ENCODE measurements at places on chromosomes 6 and 20. TPM values are rescaled to one million over a fixed set of nuclear protein-coding genes. Genes with fewer than 3 reads are reported as not detected.
A peak's percentile ranks its signal among the peaks of the same experiment; 100 is the strongest.

The SIM1 gene
- total RNA-seq: not detected

The GJA1 gene
- 54.5 TPM for total RNA-seq

The GABRR2 gene
- total RNA-seq: 0.29 TPM

The TRIM15 gene
- total RNA-seq: 6.9 TPM

The DNAH8 gene
- not detected for total RNA-seq

GRCh38 chr6:137637121-137637520, 142.9 kb upstream of the OLIG3 start:
- H3K27ac ChIP-seq: no peak overlapping the region
- DNase-seq: no peak

- no peak overlapping the region for H3K27ac ChIP-seq
- no peak overlapping the region for H3K4me3 ChIP-seq
- DNase-seq: no peak
- no peaks in the 10 kb centered on the region for H3K4me1 ChIP-seq
- H3K36me3 ChIP-seq: no peaks in the 10 kb centered on the region
These were observed 195.4 kb downstream of the TBX18 start for GRCh38 chr6:84568971-84569370.

DNA sequence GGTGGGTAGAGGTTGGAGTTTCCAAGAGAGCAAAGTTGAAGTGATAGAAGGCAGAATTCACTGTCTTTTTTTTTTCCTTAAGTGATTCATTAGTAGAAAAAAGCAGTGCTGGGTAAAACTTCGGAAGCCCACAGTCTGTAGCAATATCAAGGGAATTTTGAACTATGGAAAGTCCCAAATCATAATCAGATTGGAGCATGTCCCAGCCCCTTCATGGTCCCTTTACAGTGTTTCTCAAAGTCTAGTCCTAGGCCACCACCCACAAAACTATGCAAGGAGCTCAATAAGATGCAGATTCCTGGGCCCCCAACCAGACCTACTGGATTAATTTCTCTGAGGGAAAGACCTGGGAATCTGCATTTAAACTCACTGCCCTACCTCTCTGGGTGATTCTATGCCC, 22.6 kb downstream of the NEDD9 start:
- H3K36me3 ChIP-seq: no peaks in the 10 kb centered on the region
- peaks cover 23% of the 10 kb centered on the region for H3K4me1 ChIP-seq
- DNase-seq: no peak
- H3K4me3 ChIP-seq: no peak overlapping the region
- no peaks in the 10 kb centered on the region for H3K27me3 ChIP-seq

GRCh38 chr6:7674291-7674690, 51.6 kb upstream of the BMP6 start:
- H3K27ac ChIP-seq: no peak overlapping the region
- H3K4me1 ChIP-seq: peaks cover 16% of the 10 kb centered on the region
- no peak for DNase-seq
- H3K4me3 ChIP-seq: no peak overlapping the region

DNA sequence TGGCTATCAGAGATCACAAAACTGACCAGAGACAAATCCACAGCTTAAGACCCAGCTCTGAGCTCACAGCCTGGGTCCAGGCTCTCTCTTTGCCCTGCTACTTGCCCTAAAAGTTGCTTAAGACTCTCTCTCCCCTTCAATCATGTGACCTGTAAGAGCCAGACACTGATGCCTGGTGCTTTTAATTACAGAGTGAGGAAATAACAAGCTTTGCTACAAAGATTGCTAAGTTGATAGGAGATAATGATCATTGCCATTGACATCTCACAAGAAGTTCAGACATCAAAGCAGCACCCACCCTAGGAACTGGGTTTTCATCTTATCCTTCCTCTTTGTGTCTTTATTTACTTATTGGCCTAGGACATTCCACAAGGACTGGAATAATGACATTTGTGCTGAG, 125.9 kb upstream of the CD93 start:
- H3K27me3 ChIP-seq: no peaks in the 10 kb centered on the region
- H3K4me3 ChIP-seq: no peak overlapping the region
- peak overlapping the region; percentile 88 for H3K27ac ChIP-seq
- peaks cover 21% of the 10 kb centered on the region for H3K4me1 ChIP-seq
- peak; percentile 77 for DNase-seq
- no peaks in the 10 kb centered on the region for H3K36me3 ChIP-seq

DNA sequence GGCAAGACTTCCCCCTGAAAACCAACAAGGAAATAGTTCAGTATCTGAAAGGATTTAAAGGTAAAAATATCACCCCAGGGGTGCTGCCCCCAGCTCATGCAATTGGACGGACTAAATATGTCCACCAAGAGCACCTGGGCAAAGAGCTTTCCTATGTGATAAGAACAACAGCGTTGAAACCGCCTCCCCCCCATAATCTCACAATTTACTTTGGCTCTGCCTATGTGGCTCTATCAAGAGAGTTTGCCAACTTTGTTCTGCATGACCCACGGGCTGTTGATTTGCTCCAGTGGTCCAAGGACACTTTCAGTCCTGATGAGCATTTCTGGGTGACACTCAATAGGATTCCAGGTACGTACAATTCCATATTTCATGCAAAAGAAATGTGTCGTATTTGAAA, 35.8 kb downstream of the GCNT2 start:
- 0 out of 2 replicates have a peak, but pooled peaks cover 6% of the 10 kb centered on the region for H3K4me1 ChIP-seq
- no peak for DNase-seq
- no peak overlapping the region for H3K4me3 ChIP-seq

DNA sequence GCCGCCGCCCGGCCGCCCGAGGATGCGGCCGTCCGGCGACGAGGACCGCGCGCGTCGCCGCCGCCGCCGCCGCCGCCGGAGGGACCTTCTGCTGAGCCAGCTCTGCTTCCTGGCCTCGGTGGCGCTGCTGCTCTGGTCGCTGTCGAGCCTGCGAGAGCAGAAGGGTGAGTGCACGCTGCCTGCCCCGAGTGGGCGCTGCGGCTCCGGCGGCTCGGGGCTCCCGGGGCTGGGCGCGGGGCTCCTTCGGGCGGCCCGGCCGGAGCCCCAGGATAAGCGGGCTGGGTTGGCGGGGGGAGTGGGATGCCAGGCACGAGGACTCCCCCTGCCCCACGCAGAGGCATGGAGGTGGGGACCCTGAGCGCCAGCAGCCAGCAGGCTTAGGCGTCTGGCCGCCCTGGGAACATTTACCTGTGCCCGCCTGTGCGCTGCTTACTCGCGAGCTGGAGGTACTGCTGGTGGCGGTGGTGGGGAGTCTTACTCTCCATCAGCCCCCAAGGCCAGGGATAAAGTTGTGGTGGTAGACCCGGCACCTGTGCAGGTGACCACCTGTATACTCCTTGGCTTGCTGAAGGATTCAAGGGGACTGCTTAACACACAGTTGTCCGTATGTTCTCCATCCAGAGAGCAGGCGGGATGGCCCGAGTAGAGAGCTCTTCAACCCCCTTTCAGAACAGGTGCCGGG, 520 bp downstream of the SLC24A3 start:
- H3K36me3 ChIP-seq: no peaks in the 10 kb centered on the region
- peak; percentile 81 for DNase-seq
- 0 out of 2 replicates have a peak, but pooled peaks cover 1% of the 10 kb centered on the region for H3K27me3 ChIP-seq

DNA sequence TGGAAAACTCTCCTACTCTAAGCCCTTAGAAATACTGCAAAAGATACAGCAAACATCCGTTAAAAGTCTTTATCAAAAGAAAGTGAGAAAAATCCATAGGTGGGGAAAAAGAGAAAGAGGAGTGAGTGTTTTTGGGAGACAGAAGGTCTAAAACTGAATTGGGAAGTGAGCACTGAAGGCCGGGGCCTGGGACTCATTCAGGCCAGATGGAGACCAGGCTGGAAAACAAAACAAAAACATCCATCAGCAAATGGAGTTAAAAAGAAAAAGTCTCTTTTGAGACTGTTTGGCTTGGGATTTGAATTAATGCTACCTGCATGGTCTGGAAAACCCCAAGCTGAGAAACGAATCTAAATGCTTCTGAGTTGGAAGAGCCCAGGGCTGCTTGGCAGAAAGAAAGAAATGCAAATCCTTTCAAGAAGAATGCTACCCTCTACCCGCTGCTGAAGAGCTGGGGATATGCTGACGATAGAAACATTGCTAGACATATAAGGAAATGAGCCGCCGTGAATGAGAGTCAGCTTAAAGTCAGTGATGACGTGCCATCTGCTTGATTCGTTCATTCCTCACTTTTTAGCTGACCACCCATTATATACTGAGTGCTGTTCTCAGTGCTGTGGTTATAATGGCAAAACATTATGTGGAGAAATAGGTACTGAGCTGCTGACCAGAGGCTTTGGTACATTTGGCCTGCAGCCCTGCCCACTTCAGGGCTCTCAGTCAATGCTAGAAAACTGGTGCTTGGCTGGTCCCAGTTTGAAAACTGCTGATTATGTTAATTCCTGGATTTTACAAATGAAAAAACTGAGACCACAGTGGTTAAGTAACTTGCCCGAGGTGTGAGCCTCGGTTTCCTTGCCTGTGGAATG, 28.0 kb upstream of the TULP4 start:
- H3K4me3 ChIP-seq: no peak overlapping the region
- no peak for DNase-seq
- H3K27me3 ChIP-seq: no peaks in the 10 kb centered on the region

GRCh38 chr6:127918506-127919427, 17.9 kb upstream of the THEMIS start:
- H3K27ac ChIP-seq: no peak overlapping the region
- no peak for DNase-seq
- no peaks in the 10 kb centered on the region for H3K27me3 ChIP-seq
- H3K4me3 ChIP-seq: no peak overlapping the region

DNA sequence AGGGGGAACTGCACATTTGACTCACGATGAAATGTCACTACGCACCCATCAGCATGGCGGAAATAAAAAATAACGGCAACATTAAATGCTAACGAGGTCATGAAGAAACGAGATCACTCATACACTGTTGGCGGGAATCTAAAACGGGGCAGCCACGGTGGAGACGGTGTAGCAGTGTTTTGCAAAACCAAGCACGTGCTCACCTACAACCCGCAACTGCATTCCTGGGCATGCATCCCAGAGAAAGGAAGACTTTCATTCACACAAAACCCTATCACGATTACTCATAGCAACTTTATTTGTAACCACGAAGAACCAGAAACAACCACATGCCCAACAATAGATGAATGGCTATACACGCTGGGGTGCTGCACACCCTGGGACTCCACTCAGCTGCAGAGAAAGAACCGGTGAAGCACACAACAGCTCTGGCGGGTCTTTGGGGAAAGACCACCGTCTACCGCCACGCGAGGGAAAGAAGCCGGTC, 77.0 kb downstream of the YTHDF1 start:
- H3K36me3 ChIP-seq: no peaks in the 10 kb centered on the region
- H3K27me3 ChIP-seq: no peaks in the 10 kb centered on the region
- no peak overlapping the region for H3K4me3 ChIP-seq
- no peaks in the 10 kb centered on the region for H3K4me1 ChIP-seq

GRCh38 chr20:62898093-62898964, 28.0 kb downstream of the DIDO1 start:
- no peak for DNase-seq
- peak overlapping the region; percentile 60 for H3K27ac ChIP-seq
- H3K4me1 ChIP-seq: peaks cover 13% of the 10 kb centered on the region
- H3K27me3 ChIP-seq: no peaks in the 10 kb centered on the region
- H3K36me3 ChIP-seq: peaks cover 11% of the 10 kb centered on the region

DNA sequence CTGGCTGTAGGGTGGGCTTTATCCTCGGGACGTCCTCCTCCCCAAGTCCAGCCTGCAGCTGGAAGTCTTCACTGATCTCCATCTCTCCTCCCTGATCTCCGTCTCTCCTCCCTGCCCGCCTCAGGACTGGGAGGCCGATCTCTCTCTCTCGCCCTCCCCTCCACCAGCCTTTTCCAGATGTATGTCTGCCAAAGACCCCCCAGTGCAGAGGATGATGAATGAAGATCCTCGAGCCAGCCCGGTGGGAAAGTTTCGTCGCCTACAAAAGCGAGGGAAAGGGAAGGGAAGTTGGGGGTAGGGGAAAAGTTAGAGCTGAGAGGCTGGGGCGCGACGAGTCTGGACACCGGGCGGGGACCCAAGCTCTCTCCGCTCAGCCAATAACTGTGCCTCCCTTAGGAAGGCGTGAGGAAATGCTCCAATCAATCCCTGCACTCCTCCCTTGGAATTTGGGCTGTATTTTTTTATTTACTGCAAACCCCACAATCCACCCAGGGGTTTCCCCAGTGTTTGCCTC, 595 bp upstream of the SRF start:
- H3K36me3 ChIP-seq: no peaks in the 10 kb centered on the region
- H3K27ac ChIP-seq: peak overlapping the region; percentile 91
- H3K27me3 ChIP-seq: no peaks in the 10 kb centered on the region
- peak overlapping the region; percentile 53 for H3K4me3 ChIP-seq
- peaks cover 25% of the 10 kb centered on the region for H3K4me1 ChIP-seq
- no peak for DNase-seq

- H3K27ac ChIP-seq: peak overlapping the region; percentile 49
- peaks cover 30% of the 10 kb centered on the region for H3K4me1 ChIP-seq
- no peak overlapping the region for H3K4me3 ChIP-seq
- H3K27me3 ChIP-seq: no peaks in the 10 kb centered on the region
- DNase-seq: no peak
- no peaks in the 10 kb centered on the region for H3K36me3 ChIP-seq
These were observed 25.2 kb downstream of the TRAM2 start for GRCh38 chr6:52551483-52552277.

GRCh38 chr6:127716465-127716864, 139.5 kb downstream of the C6orf58 start:
- H3K27me3 ChIP-seq: no peaks in the 10 kb centered on the region
- DNase-seq: no peak
- H3K27ac ChIP-seq: no peak overlapping the region

DNA sequence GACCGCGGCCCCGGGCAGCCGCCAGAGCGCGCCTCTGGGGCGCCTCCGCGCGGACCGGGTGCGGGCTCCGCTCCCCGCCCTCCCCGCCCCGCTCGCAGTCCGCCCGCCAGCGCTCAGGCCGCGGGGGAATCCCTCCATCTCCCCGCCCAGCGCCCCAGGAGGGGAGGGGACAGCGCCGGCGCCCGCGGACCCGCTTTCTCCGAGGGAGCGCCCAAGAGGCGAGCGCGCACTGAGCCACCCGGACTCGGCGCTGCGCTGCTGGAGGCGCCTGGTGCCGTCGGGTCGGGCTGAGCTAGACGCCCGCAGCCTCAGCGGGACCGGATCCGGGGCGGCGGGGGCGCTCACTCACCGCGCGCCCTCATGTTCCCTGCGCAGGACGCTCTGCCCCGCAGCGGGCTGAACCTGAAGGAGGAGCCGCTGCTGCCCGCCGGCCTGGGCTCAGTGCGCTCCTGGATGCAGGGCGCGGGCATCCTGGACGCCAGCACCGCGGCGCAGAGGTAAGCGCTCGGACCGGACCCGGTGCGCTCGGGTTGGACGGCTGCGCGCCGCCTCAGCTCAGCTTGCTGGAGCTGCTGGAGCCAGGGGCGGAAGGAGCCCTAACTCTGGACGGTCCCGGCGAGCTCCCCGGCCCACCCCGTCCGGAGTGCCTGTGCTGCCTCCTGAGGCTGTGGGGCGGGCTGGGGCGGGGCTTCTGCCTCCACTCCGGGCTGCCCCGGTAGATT, 867 bp downstream of the EBF4 start:
- DNase-seq: no peak
- peaks cover 6% of the 10 kb centered on the region for H3K4me1 ChIP-seq
- peaks cover 1% of the 10 kb centered on the region for H3K27me3 ChIP-seq
- peak overlapping the region; percentile 48 for H3K4me3 ChIP-seq

- no peak for DNase-seq
- no peak overlapping the region for H3K4me3 ChIP-seq
- H3K4me1 ChIP-seq: peaks cover 10% of the 10 kb centered on the region
These were observed 56.7 kb downstream of the TRERF1 start for GRCh38 chr6:42394881-42395620.

Measured in Caco-2 (cell line).